WERI-Rb-1 (cell line): ENCODE measurements at places on chromosomes 2 and 18.

DNA sequence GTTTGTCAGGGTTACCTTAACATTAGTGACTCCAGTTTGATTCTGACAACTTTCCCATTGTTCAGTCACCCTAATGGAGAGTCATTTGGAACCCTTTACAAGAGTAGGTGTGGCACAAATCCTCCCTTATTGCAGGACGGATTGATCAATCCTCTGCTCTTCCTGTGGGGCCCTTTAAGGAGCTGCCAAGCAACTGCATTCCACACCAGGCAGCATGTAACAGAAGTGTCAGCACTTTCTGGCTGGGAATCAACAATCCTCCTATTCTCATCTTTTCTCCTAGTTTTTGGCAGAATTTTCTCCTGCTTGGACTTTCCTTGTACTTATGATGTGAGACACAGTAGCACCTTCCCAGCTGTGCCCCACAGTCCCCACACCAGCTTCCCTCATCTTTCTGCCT, 177.8 kb downstream of the ST6GAL2 start:
- DNase-seq = no peak

- DNase-seq = no peak
Observed at GRCh38 chr2:99729104-99730025, 239.5 kb upstream of the REV1 start.

GRCh38 chr2:232611559-232612218, 21.7 kb upstream of the EFHD1 start:
- peak; percentile 77 for DNase-seq

DNA sequence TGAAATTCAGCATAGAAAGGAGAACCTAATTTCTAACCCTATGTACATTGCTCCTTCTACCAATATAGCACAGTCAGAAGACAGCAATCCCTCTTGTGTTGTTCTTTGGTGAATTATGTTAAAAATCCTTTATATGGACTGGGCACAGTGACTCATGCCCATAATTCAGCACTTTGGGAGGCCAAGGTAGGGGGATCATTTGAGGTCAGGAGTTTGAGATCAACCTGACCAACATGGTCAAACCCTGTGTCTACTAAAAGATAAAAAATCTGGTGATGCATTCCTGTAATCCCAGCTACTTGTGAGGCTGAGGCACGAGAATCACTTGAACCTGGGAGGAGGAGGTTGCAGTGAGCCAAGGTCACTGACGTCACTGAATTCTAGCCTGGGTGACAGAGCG, 195.6 kb downstream of the TMX3 start:
- no peak for DNase-seq

- DNase-seq = no peak
Observed at GRCh38 chr2:240469740-240470139, 34.3 kb downstream of the GPC1 start.

- peak; percentile 46 for DNase-seq
Observed at GRCh38 chr18:50757358-50757757, 62.5 kb downstream of the MRO start.

GRCh38 chr2:177881008-177881747, 191.4 kb downstream of the PDE11A start:
- DNase-seq = no peak

DNA sequence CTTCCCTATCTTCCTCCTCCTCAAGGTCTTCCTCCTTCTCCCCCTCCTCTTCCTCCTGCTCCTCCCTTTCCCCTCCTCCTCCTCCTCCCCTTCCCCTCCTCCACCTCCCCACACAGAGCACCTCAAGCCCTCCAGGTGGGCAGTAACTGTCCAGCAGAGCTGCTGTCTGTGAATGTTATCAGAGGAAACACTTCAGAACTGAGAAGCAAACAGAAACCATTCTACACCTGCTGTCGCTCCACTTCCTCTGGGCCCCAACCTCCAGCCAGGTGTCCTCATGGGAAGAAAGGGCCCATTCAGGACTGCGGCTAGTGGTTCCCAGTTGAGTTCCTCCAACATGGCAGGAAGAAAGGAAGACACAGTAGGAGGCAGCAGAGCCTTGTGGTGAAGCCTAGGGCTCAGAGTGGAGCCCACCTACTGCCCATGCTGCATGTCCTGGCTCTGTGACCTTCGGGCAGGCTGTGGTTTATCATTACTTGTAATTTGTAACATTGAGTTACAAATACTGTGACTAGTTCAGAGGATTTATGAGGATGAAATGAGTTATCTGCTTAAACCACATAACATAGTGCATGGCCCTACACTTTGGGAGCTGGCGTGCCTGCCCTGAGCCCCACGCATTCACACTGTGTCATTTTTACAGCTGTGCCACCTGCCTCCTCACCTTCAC, 165.9 kb upstream of the ID2 start:
- DNase-seq = no peak

DNA sequence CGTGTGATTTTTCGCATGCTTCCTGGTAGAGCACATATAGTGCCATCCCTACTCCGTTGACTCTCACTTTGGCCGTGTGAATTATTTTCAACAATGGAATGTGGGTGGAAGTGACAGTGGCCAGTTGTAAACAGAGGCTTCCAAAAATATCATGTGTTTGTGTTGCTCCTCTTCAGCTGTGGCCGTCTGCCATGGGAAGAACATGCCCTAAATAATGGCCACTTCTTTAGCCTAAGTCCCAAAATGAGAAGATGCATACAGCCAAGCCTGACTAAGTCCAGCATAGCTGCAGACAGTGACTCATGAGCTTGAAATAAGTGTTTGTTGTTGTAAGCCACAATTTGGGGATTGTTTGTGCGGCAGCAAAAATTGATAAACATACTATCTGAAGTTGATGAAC, 8.9 kb upstream of the GALNT1 start:
- DNase-seq = no peak

DNA sequence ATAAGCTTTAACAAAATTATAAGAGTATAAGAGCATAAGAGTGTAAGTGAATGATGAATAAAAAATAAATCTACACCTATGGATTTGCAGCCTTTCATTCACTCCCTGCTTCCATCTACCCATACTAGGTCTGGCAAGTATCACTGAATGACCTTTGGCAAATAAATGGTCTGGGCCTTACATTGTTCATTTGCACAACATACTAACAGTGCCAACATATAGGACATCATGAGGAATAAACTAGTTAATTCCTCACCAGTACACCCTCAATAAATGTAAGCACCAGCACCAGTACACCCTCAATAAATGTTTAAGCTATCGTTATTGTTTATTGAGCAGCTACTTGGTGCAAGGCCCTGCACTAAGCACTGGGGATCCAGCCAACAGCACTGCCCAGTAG, 26.9 kb downstream of the STAT1 start:
- DNase-seq = no peak

DNA sequence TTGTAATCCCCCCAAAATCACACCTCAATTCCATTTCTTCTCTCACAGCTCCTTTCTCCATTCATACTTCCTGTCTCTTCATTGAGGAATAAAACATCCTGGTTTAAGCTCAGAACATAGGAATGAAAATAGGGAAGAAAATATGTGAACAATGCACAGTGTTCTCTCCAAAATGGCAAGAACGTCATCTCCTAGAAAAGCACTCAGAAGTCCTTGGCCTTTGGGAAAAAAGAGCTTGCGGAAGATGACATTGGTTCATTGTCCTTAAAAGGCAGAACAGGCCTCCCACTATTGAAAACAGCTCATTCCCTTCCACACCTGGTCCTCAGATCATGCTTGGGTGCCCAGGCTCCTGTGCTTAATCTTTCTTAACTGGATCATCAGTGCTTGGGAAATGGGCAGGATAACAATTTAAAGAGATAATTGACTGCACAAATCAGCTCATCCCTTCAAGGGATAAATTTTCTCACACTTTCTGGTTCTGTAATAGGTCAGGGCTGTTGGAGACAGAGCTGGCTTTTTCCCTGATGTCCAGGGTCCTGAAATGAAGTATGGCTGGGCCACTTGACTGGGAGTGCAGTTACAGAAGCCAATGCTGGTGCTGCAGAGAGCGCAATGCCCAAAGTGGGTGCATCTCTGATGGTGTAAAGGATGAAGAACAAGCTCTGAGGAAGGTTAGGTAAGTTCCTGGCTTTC, 69.2 kb downstream of the MARCHF4 start:
- DNase-seq = no peak

DNA sequence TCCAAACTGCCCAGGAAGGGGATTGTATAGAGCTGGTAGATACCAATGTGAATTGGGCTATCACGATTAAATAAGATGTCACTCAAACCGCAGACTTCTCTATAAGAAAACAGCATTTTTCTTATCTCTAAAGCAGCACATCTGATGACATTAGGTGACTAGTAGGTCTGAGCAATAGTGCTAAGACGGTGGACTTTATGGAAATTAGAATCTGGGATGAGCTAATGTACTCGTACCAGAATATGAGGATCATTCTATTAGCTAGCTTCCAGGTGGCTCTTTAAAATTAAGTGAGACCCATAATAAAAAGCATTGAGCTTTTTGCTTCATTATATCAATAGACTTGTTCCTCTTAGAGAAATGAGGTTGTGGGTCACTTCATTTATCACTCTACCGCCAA, 130.0 kb upstream of the MC4R start:
- DNase-seq = no peak

- no peak for DNase-seq
Observed at GRCh38 chr2:68824831-68825230, 46.4 kb downstream of the BMP10 start.

GRCh38 chr2:198883604-198884003, 574.1 kb downstream of the SATB2 start:
- no peak for DNase-seq

DNA sequence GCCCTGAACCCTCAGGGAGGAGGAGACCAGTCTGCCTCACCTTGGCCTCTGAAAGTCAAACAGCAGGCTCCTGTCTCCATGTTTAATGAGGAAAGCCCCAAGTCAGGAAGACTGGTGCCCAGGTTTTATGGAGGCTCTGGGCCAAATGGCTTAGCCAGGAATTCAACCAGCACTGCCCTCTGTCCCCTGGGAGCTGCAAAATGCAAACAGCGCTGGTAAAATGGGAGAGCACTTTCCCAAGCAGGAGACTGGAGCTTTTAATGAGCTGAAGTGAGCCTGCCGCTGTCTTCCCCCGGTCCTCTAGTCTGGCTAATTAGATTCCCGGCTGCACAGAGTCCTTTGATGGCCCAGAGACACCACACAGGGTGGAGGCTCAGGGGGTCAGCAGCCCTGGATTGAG, 276.0 kb upstream of the TRIB2 start:
- no peak for DNase-seq

DNA sequence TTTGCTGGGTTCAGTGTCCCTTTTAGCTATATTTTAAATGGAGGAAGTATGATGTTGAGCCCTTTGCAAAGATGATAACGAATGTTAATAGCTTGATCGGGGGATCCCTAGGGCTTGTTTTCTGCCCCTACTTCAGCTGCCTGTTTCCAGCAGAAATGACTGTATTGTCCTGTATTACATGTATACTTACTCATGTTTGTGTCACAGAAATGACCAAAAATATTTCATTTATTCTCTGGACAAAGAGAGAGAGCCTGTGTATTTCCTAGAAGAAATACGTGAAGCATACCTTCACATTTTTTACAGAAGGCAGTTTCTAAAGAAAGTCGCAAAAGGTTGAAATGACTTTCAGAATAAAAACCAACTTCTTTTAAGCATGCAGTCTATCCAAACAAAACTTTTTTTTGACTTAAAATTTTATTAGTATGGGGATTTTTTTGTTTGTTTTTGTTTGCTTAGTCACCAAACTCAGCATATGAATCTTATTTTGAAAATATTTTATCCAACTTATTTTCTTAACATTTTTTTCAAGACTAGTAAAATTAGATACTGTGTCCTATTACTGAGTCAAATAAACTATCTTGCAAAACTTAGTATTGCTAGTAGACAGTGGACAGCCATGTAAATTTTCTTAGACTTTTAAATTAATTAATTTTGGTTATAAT, 68.9 kb downstream of the PTRHD1 start:
- DNase-seq = no peak

- DNase-seq = no peak
Observed at GRCh38 chr2:105237045-105237765, 4.3 kb upstream of the GPR45 start.

GRCh38 chr18:8538935-8539334, 70.3 kb upstream of the RAB12 start:
- DNase-seq = no peak

GRCh38 chr2:10016001-10016801, 27.1 kb upstream of the KLF11 start:
- DNase-seq = no peak

DNA sequence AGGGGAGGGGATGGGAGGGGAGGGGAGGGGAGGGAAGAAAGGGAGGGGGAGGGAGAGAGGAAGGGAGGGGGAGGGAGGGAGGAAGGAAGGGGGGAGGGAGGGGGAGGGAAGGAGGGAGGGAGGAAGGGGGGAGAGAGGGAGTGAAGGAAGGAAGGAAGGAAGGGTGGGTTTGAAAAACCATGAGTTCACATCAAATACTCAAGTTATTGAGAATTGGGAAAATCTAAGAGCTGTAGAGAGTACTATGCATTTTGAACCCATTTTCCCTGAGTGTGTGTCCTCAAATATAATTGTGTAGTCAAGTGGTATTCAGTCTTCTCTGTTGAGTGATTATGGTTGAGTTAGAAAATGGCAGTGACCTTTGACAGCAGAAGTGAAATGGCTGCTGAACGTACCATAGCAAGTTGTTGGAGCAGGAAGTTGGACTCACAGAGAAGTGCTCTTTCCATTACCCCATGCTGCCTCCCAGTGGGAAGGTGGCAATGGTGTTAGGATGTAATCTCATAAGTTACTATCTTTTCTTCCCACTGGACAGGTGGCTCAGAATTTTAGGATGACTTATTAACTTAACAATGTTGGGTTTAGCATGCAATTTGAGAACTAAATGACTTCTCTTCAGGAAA, 214.6 kb downstream of the SETBP1 start:
- peak; percentile 67 for DNase-seq

DNA sequence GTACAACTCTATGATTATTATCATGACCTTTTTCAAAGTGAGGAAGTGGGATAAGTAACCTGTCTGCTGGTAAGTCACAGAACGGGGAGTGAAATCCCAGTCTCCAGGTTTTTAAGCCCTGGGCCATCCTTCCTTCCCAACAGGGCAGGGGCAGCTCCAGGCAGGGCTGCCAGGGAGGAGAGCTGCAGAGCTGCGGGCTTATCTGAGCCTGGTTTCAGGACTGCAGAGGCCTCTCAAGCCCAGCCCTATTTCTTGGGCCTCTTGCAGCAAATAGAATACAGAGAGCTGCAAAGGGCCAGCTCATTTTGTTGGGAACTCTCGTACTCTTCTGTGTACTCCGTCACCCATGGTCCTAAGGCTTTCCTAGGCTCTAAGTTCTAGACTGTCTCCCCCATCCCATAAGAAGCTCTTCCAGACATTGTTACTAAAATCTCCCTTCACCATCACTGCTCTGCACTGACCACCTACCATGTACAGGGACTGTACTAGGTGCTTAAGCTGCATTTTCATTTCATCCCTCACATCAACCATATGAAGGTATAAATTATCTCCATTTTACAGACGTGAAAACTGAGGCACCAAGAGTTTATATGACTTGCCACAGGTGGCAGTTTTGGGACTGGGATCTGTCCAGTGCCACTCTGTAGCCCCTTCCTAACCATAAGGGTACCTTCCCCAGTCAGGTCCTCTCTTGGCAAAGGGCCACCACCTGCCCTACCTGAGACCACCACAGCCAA, 3.1 kb downstream of the RAB11FIP5 start:
- no peak for DNase-seq

DNA sequence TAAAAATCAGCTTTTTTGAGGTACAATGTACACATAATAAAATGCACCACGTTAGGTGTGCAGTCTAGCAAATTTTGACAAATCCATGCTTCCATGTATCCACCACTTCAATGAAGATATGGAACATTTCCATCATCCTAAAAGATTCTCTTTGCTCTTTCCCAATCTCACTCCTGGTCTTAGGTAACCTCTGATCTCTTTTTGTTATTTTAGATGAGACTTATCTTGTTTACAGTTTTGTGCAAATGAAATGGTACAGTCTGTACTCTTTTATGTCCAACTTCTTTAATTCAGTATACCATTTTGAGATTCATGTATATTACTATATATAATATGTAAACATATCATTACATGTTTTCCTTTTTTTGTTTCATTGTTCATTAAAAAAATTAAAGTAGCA, 16.3 kb upstream of the SERPINB5 start:
- no peak for DNase-seq
